ENCODE measurements at places on chromosomes 4 and X. TPM values are rescaled to one million over a fixed set of nuclear protein-coding genes. Genes with fewer than 3 reads are reported as not detected.

DNA sequence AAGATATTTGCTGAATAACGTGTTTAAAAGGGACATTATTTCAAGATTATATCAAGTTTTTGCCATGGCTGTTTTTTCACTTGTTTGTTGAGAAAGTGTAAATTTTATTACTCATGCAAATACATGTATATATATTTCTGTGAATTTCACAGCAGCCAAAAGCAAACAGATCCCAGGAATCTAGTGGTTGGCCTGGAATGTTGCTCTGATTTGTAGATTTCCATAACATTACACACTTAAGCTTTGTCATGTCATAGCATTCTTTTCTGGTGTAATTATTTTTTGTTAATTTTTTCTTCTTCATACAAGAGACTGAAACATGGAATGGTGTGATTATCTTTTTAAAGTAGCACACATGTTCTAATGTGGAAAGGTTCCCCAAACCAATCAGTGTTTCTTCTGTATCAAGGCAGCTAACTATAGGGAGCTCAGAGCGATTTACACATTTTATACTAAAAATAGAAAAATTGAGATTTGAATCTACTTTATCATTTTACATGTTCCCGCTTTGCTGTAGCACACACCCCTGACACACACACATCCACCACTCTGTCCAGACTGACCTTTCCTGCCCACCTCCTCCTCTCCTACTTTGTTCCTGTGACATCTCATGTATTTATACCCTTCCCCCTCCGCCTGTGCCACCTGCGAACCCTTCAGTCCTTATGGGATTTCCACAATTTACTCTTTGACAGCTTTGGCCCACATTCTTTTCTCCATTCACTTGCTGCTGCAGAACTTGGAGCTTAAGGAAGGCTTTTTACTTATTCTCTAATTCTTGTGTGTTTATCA, 20.3 kb downstream of the RUFY3 start:
- no peak overlapping the region for H3K27ac ChIP-seq
- no peak overlapping the region for H3K4me3 ChIP-seq
- no peaks in the 10 kb centered on the region for H3K27me3 ChIP-seq
- H3K36me3 ChIP-seq = no peaks in the 10 kb centered on the region
- no peak for DNase-seq
- peaks cover 6% of the 10 kb centered on the region for H3K4me1 ChIP-seq

DNA sequence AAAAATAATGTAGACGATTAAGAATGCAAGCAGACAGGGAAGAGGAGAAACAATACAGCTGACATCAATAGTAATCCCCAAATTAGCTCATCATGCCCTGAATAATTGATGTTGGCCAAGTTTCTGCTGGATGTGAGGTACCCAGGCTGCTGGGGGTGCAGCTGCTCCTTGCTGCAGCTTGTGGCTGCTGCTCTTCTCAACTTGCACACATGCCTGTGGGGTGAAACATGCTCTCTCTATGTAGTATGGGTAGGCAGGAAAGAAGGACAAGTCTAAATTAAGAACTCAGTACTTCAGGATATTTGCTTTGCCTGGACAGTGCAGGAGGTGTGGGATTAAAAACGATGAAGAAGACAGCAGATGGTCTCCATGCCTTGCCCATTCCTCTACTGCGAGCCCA, 16.7 kb downstream of the EDA2R start:
- no peaks in the 10 kb centered on the region for H3K36me3 ChIP-seq
- H3K4me1 ChIP-seq = no peaks in the 10 kb centered on the region
- no peak overlapping the region for H3K4me3 ChIP-seq
- no peaks in the 10 kb centered on the region for H3K27me3 ChIP-seq

BEND4 gene
- total RNA-seq = 0.57 TPM

ERAS gene
- not detected for total RNA-seq

GRCh38 chrX:85052636-85053343, 49.1 kb downstream of the APOOL start:
- H3K27me3 ChIP-seq = no peaks in the 10 kb centered on the region
- no peak overlapping the region for H3K27ac ChIP-seq
- no peak overlapping the region for H3K4me3 ChIP-seq
- no peaks in the 10 kb centered on the region for H3K4me1 ChIP-seq
- no peaks in the 10 kb centered on the region for H3K36me3 ChIP-seq
- DNase-seq = no peak

- H3K4me3 ChIP-seq = no peak overlapping the region
- no peak overlapping the region for H3K27ac ChIP-seq
- no peak for DNase-seq
- peaks cover 11% of the 10 kb centered on the region for H3K27me3 ChIP-seq
- no peaks in the 10 kb centered on the region for H3K4me1 ChIP-seq
- no peaks in the 10 kb centered on the region for H3K36me3 ChIP-seq
Measured at GRCh38 chr4:75429208-75429607, 85.0 kb downstream of the RCHY1 start.

MSL3 gene
- 34.9 TPM for total RNA-seq

ATXN3L gene
- not detected for total RNA-seq

DRD5 gene
- total RNA-seq = not detected

TMPRSS11D gene
- not detected for total RNA-seq

DNA sequence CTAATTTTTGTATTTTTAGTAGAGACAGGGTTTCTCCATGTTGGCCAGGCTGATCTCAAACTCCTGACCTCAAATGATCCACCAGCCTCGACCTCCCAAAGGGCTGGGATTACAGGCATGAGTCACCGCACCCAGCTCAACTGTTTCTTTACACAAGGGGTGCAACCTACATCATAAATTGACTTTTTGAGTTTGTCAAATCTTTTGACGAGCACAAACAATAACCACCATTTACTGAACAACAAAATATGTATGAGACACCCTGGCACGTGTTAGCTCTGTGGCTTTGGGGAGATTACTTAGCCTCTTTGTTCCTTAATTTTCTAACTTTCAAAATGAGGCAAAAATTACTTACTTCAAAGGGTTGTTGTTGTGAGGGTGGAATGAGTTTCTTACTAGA, 23.5 kb upstream of the SLC34A2 start:
- H3K27me3 ChIP-seq = peaks cover 12% of the 10 kb centered on the region
- no peak for DNase-seq
- no peaks in the 10 kb centered on the region for H3K36me3 ChIP-seq
- no peak overlapping the region for H3K4me3 ChIP-seq
- no peak overlapping the region for H3K27ac ChIP-seq
- H3K4me1 ChIP-seq = no peaks in the 10 kb centered on the region

FRMD7 gene
- not detected for total RNA-seq

DNA sequence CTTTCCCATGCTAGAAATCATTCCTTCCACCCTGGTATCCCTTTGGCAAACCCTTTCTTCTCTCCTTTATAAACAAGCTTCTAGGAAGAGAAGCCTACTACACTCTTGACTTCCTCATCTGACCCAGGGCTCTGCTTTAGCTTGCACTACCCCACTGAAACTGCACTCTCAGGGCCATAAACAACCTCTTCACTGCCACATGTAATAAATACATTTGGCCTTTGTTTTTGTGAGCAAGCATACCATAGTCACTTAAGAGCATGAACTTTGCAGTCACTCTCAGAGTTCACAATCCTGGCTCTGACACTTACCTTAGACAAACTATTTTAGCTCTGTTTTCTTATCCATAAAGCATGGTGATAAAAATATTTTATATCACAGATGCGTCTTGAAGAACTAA, 50.7 kb upstream of the USP38 start:
- H3K27ac ChIP-seq = no peak overlapping the region
- H3K36me3 ChIP-seq = no peaks in the 10 kb centered on the region
- no peaks in the 10 kb centered on the region for H3K27me3 ChIP-seq
- no peaks in the 10 kb centered on the region for H3K4me1 ChIP-seq
- DNase-seq = no peak

DNA sequence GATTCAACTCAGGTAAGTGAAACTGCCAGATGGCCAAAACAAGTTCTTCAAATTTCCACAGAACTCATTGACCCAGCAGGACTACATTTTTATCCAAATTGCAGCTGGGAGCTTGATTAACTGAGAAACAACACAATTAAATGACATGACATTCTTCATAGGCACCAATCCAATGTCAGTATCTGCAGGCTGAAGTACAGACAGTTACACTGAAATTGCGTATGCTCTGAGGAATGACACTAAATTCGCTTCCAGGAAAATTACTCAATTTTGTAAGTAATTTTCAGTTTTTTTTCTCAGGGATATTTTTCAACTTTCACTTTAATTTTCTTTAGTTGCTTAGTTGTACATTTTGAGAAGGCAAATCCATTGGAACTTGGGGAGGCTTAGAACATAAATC, 4.5 kb downstream of the C1GALT1C1 start:
- no peak overlapping the region for H3K27ac ChIP-seq
- H3K4me1 ChIP-seq = peaks cover 11% of the 10 kb centered on the region
- no peak for DNase-seq
- H3K36me3 ChIP-seq = no peaks in the 10 kb centered on the region
- no peaks in the 10 kb centered on the region for H3K27me3 ChIP-seq
- H3K4me3 ChIP-seq = no peak overlapping the region

- H3K36me3 ChIP-seq = no peaks in the 10 kb centered on the region
- peaks cover 12% of the 10 kb centered on the region for H3K4me1 ChIP-seq
- DNase-seq = no peak
- no peaks in the 10 kb centered on the region for H3K27me3 ChIP-seq
- H3K4me3 ChIP-seq = peak overlapping the region; percentile 20
Measured at GRCh38 chrX:19642241-19643109, 127.2 kb upstream of the MAP3K15 start.

AMBN gene
- total RNA-seq = not detected

- no peaks in the 10 kb centered on the region for H3K4me1 ChIP-seq
- no peak overlapping the region for H3K27ac ChIP-seq
Measured at GRCh38 chrX:25154168-25154567, 138.4 kb upstream of the ARX start.

DNA sequence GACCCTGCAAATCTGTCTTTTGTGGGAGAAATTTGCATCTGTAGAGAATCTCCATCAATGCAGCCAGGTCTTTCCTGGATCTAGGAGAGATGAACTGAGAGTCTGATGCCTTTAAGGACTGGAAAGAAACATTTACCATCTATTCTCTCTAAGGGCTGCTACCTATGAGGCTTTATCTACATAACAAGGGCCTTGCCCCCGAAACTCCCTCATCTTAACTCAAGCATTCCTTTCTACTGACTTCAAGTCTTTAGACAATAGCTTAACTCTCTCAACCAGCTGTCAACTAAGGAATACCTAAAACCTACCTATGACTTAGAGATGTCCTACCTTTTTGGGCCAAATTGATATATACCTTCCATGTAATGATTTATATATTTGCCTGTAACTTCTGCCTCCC, 32.1 kb downstream of the MAGEB17 start:
- DNase-seq = no peak
- H3K27ac ChIP-seq = no peak overlapping the region
- H3K4me1 ChIP-seq = no peaks in the 10 kb centered on the region
- H3K27me3 ChIP-seq = peaks cover 13% of the 10 kb centered on the region

- H3K27ac ChIP-seq = peak overlapping the region; percentile 7
- DNase-seq = no peak
- no peaks in the 10 kb centered on the region for H3K36me3 ChIP-seq
- peak overlapping the region; percentile 9 for H3K4me3 ChIP-seq
- peaks cover 9% of the 10 kb centered on the region for H3K4me1 ChIP-seq
Measured at GRCh38 chr4:152382057-152382785, 153.7 kb downstream of the FBXW7 start.

DNA sequence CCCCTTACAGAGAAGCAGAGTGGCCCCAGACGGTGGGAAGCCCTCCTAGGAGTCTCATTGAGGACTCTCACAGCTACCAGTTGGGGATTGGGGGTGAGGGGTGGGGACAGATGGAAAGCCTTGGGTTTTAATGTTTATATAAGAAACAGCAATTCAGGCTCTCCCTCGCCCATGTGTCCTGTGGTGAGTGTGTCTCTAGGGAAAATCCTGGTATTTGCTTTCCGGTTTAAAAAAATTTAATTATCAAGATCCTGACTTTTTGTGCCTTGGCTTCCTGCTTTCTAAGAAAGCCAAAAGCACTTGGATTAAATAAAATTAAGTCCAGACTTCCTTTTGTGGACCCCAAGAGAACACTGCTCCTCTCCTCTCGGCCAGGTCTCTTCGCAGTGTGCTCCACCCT, 93.8 kb downstream of the SOWAHB start:
- H3K36me3 ChIP-seq = peaks cover 10% of the 10 kb centered on the region
- H3K4me1 ChIP-seq = no peaks in the 10 kb centered on the region
- no peak for DNase-seq
- no peak overlapping the region for H3K4me3 ChIP-seq

GRCh38 chr4:67204441-67204840, 340.9 kb downstream of the CENPC start:
- H3K4me1 ChIP-seq = no peaks in the 10 kb centered on the region
- no peaks in the 10 kb centered on the region for H3K36me3 ChIP-seq
- no peak for DNase-seq
- no peaks in the 10 kb centered on the region for H3K27me3 ChIP-seq
- no peak overlapping the region for H3K4me3 ChIP-seq

DNA sequence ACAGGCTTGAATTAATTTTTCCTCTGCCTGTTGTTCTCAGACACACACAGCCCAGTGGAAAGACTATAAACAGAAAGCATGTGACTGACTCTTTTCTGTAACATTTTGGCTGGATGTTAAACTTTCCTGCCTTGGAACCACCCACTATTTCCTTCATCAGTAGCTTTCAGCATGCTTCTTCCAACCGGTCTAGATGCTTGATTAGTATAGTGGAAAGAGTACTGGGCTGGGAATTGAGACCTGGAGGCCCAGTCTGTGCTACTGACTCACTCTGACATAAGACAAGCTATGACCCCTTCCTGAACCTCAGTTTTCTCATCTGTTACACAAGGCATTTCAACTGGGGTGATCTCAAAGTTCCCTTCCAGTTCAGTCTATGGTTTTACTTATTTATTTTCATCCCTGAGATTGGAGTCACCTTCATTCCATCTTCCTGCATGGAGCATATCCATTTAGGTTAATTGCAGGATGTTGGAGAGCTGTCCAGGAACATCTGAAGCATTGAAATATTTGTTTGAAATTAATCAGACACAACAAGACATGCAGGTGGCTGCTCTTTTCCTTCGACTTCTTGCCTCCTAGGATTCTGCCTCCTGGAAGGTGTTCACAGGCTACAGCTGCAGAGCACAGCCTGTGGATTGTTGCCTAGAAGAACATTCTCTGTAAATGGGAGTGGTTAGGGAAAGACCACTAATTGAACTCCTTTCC, 173.4 kb downstream of the RTL9 start:
- no peak for DNase-seq
- H3K4me1 ChIP-seq = no peaks in the 10 kb centered on the region
- no peak overlapping the region for H3K4me3 ChIP-seq
- no peaks in the 10 kb centered on the region for H3K36me3 ChIP-seq
- H3K27me3 ChIP-seq = peaks cover 2% of the 10 kb centered on the region

SLC38A5 gene
- total RNA-seq = 156 TPM

DNA sequence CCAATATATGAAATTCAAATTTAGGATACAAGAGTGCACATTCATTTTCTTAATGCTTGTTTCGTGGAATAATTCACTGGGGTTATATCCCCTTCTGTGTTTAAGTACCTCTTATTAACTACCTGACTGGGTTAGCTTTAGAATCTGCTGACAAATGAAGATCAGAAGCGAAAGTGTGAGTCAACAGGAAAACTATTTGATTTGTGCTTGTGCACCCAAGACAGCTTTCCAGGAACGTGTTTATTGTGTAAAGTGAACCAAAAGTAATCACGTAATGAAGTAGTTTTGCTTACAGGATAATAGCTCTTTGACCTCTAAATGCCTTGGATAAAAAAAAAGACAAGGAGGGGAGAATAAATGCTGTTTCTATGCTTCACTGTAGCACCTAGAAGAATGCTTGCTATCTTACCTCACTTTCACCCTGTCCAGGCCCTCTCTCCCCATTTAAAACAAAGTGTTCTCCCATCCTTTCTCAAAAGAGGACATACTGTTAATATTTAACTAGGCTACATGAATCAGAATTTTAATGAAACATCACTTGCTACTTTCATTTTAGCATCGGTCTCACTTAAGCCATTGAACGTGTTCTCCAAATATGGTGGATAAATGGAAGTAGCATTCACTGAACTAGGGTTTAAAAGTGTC, 141.9 kb downstream of the THOC2 start:
- no peaks in the 10 kb centered on the region for H3K27me3 ChIP-seq
- H3K36me3 ChIP-seq = no peaks in the 10 kb centered on the region
- no peak overlapping the region for H3K4me3 ChIP-seq
- H3K27ac ChIP-seq = no peak overlapping the region
- no peaks in the 10 kb centered on the region for H3K4me1 ChIP-seq
- DNase-seq = no peak
